HEK293T (cell line): ENCODE measurements at places on chromosomes 11 and 22.

- no peak for DNase-seq
These were observed 35.4 kb downstream of the RBFOX2 start for GRCh38 chr22:35993048-35993714.

DNA sequence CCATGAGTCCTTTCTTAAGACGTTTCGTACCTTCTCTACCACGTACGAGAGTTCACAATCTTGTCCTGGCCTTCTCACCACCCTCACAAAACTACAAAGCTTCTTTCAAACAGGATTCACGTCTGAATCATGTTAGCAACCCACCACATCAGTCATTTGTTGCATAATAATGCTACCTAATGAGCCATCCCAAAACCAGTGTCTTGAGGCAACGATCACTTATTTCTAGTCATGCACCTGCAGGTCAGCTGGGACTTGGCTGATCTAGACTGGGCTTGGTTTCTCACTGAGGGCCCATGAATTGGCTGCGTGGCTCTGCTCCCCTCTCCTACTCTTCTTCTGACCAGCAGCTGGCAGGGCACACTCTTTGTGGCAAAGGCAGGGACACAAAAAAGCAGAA lies 28.3 kb downstream of the LARGE1 start:
- DNase-seq = no peak

GRCh38 chr11:1072116-1072820 lies 2.4 kb upstream of the MUC2 start:
- no peak for DNase-seq

DNA sequence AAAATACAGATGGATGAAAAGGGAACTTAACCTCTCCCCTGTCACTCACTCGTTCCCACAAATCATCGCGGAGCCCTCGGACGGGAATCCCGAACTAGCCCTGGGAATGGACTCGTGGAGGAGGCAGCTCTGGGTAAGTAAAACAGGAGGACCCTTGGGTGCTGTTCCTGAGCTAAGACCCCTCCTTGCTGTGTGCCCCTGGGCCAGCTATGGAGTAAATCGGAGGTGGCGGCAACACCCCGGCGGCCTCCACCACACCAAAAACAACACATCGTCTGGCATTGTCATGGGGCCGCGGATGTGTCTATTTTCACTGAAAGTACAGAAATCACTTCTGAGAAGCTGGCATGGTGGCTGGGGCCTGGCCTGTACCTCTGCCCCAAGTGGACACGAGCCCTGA lies 12.1 kb downstream of the CPT1A start:
- DNase-seq = no peak

- no peak for DNase-seq
These were observed 115.0 kb downstream of the MN1 start for GRCh38 chr22:27686534-27686933.

DNA sequence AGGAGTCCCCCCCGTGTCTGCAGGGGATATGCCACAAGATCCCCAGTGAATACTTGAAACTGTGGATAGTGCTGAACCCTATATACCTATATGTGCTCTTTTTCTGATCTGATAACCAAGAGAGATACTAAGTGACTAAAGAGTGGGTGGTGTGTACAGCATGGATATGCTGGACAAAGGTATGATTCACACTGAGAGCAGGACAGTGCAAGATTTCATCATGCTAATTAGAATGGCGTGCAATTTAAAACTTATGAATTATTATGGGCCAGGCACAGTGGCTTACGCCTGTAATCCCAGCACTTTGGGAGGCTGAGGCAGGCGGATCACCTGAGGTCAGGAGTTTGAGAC lies 90.2 kb upstream of the ALKBH3 start:
- DNase-seq = no peak

DNA sequence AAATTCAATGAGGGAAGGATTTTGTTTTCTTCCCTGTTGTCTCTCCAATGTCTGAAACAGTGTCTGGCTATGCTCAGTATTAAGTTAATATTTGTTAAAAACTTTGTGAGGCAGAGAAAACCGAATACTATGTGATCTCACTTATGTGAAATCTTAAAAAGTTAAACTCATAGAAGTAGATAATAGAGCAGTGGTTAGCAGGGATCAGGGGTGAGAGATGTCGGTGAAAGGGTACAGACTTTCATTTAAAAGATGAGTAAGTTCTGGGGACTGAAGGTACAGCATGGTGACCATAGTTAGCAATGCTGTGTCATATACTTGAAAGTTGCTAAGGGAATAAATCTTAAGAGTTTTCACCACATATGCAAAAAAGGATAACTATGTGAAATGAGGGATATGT lies 244.6 kb downstream of the AASDHPPT start:
- DNase-seq = no peak

GRCh38 chr11:29343465-29344333 lies 673.1 kb downstream of the KCNA4 start:
- peak; percentile 60 for DNase-seq

DNA sequence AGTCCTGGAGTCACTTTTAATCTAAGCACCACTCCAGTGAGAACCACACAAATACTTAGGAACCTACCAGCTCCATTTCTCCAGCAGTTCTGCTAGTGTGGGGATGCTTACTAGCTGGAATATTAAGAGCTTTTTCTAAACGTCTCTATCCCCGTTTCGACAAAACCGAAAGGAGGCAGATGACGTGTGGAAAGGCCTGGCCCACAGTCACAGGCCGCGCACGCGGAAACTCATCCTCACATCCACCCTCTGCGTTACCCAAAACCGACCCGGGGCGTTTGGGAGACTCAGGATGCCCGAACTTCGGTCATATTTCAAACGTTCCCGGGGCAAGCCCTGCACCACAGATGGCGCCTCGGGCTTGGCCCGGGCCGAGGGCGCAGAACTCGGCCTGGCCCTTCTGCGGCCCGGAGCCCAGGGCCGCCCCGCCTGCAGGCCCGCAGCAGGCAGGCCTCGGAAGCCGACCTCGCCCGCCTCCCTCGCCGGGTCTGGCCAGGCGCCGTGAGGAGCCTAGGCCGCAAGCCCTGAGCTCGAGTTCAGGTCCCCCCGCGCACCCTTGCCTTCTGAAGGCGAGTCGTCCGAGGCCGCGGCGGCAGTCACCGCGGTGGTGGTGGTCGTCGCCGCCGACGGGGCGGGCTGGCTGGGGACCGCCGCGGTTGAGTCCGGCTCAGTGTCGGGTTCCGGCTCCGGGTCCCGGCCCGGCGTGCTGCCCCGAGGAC lies 473 bp downstream of the FNBP4 start:
- DNase-seq = no peak

DNA sequence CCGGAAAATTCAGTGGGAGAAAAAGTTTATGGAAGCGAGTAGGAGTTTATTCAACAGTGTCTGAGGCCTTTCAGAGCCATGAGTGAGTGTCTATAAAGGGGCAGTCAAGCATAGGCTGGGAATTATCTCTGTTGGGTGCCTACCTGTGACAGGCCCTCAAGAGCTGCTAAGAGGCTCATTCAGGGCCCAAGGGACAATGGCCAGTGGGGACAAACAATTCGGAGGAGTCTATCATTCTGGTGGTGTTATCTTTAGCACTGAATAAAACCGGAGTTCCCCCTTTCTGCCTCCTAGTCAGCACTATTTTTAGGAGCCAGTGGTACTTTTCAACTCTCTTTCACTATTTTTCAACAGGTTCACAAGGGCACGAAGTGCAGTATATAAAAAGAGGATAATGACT lies 89.5 kb upstream of the HTATIP2 start:
- DNase-seq = peak; percentile 17

DNA sequence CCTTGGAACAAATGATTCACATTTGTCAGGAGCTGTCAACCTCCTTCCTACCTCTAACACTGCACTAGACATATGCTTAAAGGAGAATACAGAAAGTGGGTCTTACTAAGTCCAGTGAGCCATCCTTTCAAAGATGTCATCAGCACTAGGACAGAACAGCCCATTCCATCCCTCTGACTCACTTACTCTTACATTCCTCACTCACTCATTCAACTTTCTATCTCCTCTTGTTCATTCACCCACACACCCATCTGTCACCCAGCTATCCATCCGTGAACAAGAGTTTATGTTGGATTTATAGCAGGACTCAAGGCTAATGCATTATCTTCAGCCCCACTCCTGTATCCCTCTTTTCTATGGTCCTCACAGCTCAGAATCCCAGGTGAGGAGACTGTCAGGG lies 9.1 kb downstream of the INSC start:
- no peak for DNase-seq

DNA sequence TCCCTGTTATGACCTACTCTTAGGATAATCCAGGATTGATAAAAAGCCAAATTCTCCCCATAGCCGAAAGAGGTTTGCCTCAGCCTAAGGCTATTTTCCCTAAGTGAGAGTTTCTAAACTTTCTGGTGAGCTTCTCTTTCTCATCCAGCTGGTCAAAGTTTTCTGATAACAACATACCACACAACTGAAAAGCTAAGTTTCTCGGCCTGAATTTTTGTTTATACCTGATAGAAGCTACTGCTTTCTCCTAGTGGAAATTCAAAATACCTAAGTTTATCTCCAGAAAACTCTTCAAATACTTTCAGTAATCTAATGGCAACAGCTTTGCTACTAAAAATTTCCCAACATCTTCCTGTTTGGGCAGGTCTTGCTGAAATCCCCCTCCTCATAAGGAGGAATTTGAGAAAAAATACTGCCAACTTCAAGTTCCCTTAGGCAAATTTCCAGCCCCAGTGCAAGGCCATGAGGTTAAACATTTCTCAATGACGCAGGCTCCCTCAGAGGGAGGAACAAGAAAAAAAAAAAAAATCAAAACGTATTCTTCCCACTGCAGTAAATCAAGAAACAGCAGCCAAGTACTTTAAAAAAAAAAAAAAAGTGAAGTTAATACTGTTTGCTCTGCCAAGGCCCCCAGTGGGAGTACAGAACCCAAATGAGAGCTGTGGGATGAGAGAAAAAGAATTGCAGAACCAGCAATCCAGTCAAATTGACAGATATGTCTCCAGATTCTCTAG lies 127.0 kb downstream of the MRTFA start:
- DNase-seq = no peak

- no peak for DNase-seq
These were observed 19.6 kb upstream of the OR6X1 start for GRCh38 chr11:123773959-123774358.

DNA sequence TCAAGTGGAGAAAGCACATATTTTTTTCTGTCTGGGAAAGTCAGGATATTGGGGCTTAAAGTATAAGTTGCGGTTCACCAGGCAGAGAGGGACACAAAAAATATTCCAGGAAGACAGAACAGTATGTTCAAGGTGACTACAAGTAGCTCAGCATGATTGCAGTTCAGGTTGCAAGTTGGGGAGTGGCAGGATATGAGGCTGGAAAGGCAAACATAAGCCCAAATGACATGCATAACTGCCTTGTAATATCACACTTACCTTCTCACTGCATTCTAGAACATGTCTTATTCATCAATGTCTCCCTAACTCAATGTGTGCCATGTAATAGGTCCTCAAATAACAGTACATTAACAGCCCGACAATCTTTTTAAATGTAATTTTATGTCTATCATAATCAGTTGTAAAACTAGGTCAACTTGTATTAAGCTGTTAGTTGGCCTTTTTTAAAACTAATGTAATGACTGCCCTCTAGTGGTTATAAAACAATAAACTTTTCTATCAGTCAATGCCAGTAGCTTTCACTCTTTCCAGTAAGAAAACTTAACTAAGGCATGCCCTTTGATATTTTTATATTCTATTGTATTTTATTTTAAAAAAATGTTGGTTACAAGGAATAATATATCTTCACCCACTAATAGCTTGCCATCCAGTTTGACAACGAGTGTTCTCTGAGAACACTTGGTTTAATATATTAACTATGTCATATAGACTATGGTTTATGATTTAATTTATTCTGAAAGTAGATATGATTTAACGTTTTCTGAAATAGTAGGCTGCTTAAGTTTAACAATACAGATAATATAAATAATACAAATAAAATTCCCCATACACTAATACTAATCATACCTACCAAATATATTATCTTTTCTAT lies 39.4 kb upstream of the CFAP300 start:
- DNase-seq = peak; percentile 19

GRCh38 chr22:49997251-49997599 lies 15.3 kb downstream of the IL17REL start:
- DNase-seq = no peak

- no peak for DNase-seq
These were observed 64.1 kb downstream of the PPP6R3 start for GRCh38 chr11:68524681-68525080.

GRCh38 chr11:72899238-72899637 lies 85.0 kb downstream of the ATG16L2 start:
- no peak for DNase-seq

DNA sequence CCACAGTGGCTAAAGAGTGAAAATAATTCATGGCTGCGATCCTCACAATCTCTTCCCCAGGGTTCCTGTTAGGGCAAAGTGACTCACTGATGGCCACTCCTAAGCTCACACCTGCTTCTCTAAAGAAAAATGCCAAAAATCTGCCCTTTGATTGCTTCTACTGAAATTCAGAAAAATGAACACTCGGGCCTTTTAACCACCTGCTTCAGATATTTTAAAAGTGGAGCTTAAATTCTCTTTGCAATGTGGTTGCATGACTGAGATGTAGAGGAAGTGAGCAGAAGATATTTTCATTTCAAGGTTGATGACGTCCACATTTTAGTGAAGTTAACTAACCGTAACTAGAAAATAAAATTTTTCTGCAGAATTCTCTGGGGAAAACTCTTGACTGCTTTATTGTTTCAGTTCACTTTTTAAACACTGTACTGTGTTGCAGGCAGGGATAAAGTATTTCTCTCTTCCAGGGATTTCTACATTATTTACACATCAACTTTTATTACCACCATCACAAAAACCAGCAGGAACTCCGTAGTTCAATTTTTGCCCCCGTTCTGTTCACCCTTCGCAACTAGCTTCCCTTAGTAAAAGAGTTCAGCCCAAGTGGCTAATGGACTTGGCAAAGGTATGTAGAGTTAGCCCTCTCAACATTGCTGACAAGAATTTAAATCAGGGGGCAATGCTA lies 8.5 kb downstream of the RAB30 start:
- no peak for DNase-seq

- no peak for DNase-seq
These were observed 6.7 kb downstream of the ETS1 start for GRCh38 chr11:128580612-128581011.

- no peak for DNase-seq
These were observed 109.6 kb upstream of the CHORDC1 start for GRCh38 chr11:90332415-90332814.

GRCh38 chr22:31161386-31161785 lies 1.4 kb downstream of the RNF185 start:
- DNase-seq = no peak

- no peak for DNase-seq
These were observed 93.9 kb downstream of the CD44 start for GRCh38 chr11:35232891-35233330.

DNA sequence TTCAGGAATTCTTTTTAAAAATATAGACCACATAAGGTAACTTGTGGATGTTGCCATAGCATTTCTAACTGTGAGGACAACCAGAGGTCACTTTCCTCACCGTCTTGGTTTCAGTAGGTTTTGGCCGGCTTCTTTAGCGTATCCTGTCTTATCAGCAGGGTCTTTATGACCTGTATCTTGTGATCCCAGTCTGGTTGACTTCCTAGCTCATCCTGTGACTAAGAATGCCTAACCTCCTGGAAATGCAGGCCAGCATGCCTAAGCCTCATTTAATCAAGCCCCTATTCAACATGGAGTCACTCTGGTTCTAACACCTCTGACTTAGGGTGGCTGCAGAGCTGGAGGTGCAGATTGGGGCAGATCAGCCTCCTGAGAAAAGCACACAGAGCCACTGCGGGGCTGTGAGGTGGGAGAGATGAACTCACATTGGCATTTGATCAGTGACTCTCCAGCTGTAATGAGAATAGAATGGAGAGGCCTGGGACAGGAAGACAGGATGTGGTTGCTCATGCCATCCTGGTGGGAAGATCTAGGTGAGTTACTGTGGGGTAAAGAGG lies 41.1 kb upstream of the TOP3B start:
- DNase-seq = no peak

GRCh38 chr11:126366064-126366822 lies 10.8 kb downstream of the ST3GAL4 start:
- DNase-seq = no peak
